CD4-positive, alpha-beta T cell (primary cell): ENCODE measurements at places on chromosomes 3 and 15. TPM values are rescaled to one million over a fixed set of nuclear protein-coding genes. Genes with fewer than 3 reads are reported as not detected.

- H3K27ac ChIP-seq: no peak overlapping the region
- no peak for DNase-seq
- H3K36me3 ChIP-seq: no peaks in the 10 kb centered on the region
Observed at GRCh38 chr3:38264779-38265178, 833 bp upstream of the SLC22A13 start.

Gene PYGO1
- total RNA-seq: not detected

DNA sequence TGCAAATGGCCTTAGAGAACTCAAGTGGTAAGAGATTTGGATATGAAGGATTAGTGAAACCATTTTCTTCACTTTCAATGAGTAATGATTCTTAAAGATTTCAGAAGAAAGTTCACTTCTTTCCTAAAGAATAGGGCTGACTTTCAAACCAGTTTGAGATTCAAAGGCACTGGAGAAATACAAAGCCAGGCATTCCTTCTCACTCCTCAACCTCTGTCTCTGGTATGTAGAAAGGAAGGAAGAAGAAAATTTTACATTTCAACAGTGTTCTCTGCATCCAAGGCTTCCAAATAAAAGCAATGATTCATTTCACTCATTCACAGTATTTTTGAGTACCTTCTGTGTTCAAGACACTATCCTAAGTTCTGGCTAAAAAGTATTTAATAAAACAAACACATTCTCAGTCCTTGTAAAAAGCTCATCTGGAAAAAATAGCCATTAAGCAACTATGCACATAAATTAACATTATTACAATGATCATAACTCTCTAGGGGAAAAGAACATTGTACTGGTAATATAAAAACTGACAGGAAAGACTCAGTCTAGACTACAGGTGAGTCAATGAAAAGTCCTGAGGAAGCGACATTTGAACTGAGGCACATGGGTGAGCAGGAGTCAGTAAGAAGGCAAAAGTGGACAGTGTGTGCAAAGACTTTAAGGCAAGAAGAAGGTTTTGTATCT is 79.5 kb downstream of the IMPG2 start:
- H3K27ac ChIP-seq: no peak overlapping the region
- H3K27me3 ChIP-seq: no peaks in the 10 kb centered on the region
- peaks cover 4% of the 10 kb centered on the region for H3K36me3 ChIP-seq
- H3K4me3 ChIP-seq: no peak overlapping the region
- H3K4me1 ChIP-seq: no peaks in the 10 kb centered on the region

- H3K27me3 ChIP-seq: no peaks in the 10 kb centered on the region
- H3K27ac ChIP-seq: no peak overlapping the region
- H3K36me3 ChIP-seq: peaks cover 2% of the 10 kb centered on the region
Observed at GRCh38 chr3:128390867-128391266, 75.8 kb downstream of the DNAJB8 start.

DNA sequence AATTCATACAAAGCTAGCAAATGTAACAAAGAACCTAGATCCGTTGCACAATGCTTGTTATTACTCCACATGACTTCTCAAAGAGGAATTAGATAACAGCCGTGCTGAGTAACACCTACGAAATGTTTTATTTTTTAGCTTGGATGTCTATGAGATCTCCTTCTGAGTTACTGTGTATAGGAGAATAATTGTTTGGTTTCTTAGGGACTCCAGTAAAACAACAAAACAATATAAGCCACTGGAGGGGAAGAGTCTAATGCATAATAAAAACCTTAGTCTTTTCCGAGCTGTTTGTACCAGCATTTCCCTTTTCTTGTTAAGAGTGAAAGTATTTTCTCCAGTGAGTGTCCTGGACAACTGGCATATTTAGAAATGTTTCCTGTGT is 15.6 kb downstream of the SNAP23 start:
- H3K27ac ChIP-seq: no peak overlapping the region
- no peaks in the 10 kb centered on the region for H3K4me1 ChIP-seq
- H3K4me3 ChIP-seq: no peak overlapping the region
- no peaks in the 10 kb centered on the region for H3K27me3 ChIP-seq
- no peak for DNase-seq
- H3K36me3 ChIP-seq: peaks cover 47% of the 10 kb centered on the region

Gene NAALADL2
- total RNA-seq: 1.2 TPM

DNA sequence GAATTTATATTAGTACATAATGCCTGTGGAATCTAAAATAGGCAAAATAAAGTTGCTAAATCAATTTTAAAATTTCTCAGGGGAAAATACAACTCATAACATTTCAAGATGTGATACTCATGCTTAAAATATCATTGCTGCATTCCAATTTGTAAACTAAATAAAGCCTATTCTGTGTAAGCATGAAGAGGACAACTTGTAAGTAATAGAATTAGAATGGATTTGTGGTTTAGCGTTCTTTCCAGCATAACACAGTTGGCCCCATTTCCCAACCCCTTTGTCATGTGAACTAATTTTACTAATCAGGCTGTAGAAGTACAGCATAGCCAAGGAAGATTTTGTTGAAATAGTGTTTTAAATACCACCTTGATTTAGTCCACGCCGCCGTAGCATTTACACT is 437.2 kb downstream of the SI start:
- H3K27me3 ChIP-seq: no peaks in the 10 kb centered on the region
- DNase-seq: no peak
- no peak overlapping the region for H3K27ac ChIP-seq
- H3K36me3 ChIP-seq: no peaks in the 10 kb centered on the region
- no peak overlapping the region for H3K4me3 ChIP-seq
- no peaks in the 10 kb centered on the region for H3K4me1 ChIP-seq

DNA sequence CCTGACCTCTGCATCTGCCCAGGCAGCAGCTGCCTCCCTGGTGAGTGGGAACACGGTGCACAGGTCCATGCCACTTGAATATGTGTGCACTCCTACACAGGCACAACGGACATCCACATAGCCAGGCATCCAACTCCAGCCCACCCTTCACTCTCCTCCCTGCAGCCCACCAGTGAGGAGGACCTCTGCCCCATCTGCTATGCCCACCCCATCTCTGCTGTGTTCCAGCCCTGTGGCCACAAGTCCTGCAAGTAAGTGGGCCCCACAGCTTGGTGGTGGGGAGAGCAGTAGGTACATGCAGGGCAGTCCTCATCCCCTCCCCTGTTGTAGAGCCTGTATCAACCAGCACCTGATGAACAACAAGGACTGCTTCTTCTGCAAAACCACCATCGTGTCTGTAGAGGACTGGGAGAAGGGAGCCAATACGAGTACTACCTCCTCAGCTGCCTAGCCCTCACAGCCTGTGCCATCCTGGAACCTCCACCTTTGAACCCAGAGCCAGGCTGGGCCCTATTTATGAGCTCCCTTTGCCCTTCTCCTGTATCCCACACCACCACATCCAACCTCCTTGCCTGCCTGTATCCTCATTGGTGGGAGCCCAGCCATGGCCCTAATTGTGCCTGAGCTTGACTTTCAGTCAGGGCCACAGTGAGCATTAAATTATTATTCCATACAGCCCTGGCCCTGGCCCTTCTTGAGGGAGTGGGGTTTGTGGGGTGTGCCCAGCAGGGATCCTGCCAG is 1.5 kb upstream of the AMIGO3 start:
- H3K36me3 ChIP-seq: peaks cover 32% of the 10 kb centered on the region
- H3K27me3 ChIP-seq: no peaks in the 10 kb centered on the region
- no peak overlapping the region for H3K27ac ChIP-seq
- H3K4me1 ChIP-seq: peaks cover 43% of the 10 kb centered on the region
- no peak for DNase-seq
- H3K4me3 ChIP-seq: no peak overlapping the region

DNA sequence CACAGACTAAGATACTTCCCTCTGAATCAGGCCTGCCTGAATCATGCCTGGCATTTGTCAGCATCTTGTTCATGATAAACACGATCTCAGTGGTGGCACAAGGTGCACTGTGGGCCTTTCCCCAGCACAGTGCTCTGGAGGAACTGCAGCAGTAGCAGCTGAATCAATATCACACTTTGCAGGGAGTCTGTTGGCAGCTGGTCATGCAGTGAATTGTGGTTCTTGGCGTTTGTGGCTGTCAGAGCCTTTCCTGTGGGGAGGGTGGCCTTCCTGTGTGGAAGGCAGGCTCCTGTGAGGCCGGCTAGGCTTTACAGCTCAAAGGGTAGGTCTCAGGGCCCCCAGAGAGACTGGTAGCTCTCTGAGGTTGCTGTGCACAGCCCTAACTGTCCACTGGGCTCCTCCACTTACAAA is 54.4 kb upstream of the TLE3 start:
- H3K36me3 ChIP-seq: no peaks in the 10 kb centered on the region
- DNase-seq: no peak
- no peaks in the 10 kb centered on the region for H3K4me1 ChIP-seq
- no peak overlapping the region for H3K4me3 ChIP-seq
- H3K27me3 ChIP-seq: no peaks in the 10 kb centered on the region

DNA sequence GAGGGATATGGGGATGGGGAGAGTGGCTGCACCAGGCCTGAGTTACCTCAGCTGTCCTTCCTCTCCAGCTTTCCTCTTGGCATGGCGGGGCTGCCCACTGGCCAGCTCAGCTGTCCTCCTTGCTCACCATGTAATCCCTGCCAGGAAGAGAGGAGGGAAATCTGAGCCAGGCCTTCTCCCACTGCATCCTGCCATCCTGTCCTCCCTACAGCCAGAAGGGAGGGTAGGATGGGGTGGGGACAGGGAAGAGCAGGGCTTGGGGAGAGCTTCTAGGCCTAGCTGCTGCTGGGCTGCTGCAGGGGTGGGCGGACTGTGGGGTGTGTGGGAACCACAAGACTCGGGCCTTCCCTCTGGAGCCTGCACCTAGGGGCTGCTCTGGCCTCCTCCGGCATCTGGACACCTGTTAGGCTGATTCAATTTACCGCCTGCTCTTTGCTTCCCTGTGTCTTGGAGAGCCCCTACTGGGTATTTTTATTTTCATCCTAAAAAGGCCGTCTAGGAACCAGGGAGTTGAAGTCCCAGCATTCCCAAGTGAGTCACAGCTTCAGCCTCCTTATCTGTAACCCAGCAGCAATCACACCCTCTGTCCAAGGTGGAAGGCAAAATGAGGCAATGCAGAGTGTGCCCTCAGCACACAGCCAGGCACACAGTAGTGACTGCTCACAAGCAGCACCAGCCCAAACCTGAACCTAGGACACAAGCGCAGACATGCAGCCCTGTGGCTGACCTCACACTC is 13.1 kb upstream of the KY start:
- H3K4me3 ChIP-seq: no peak overlapping the region
- no peak for DNase-seq

GRCh38 chr3:68060191-68060590 is 405.8 kb upstream of the SUCLG2 start:
- H3K27ac ChIP-seq: no peak overlapping the region
- no peak overlapping the region for H3K4me3 ChIP-seq
- H3K4me1 ChIP-seq: peaks cover 30% of the 10 kb centered on the region
- no peak for DNase-seq
- H3K27me3 ChIP-seq: no peaks in the 10 kb centered on the region
- no peaks in the 10 kb centered on the region for H3K36me3 ChIP-seq

GRCh38 chr3:77380136-77380535 is 340.2 kb downstream of the ROBO2 start:
- no peak for DNase-seq
- no peak overlapping the region for H3K27ac ChIP-seq
- no peak overlapping the region for H3K4me3 ChIP-seq
- H3K4me1 ChIP-seq: no peaks in the 10 kb centered on the region

- H3K4me3 ChIP-seq: peak within 1 kb of the TSS; percentile 55
- no peak within 1 kb of the TSS for H3K27ac ChIP-seq
- DNase-seq: peak; percentile 63
- no peaks in the 10 kb centered on the region for H3K36me3 ChIP-seq
- H3K27me3 ChIP-seq: no peaks in the 10 kb centered on the region
Observed at GRCh38 chr15:72319985-72320671, at the start of gene CELF6. CELF6 (minus strand) TSS chr15:72320157; CDS start chr15:72319874, 283 bp downstream.

GRCh38 chr15:63440756-63441155 is 59.1 kb upstream of the CA12 start:
- H3K27me3 ChIP-seq: no peaks in the 10 kb centered on the region
- no peak for DNase-seq
- H3K36me3 ChIP-seq: no peaks in the 10 kb centered on the region
- H3K4me3 ChIP-seq: no peak overlapping the region
- no peak overlapping the region for H3K27ac ChIP-seq

Gene LRRIQ4
- total RNA-seq: not detected

GRCh38 chr3:69855436-69856162 is 116.3 kb downstream of the MITF start:
- H3K27ac ChIP-seq: no peak overlapping the region
- H3K4me3 ChIP-seq: no peak overlapping the region
- H3K36me3 ChIP-seq: no peaks in the 10 kb centered on the region

- no peaks in the 10 kb centered on the region for H3K36me3 ChIP-seq
- H3K27me3 ChIP-seq: no peaks in the 10 kb centered on the region
- DNase-seq: no peak
- no peaks in the 10 kb centered on the region for H3K4me1 ChIP-seq
- H3K27ac ChIP-seq: no peak overlapping the region
- no peak overlapping the region for H3K4me3 ChIP-seq
Observed at GRCh38 chr3:67325231-67325630, 327.1 kb downstream of the KBTBD8 start.

Gene SPINK8
- total RNA-seq: not detected

Gene SPTBN5
- total RNA-seq: 2.3 TPM

DNA sequence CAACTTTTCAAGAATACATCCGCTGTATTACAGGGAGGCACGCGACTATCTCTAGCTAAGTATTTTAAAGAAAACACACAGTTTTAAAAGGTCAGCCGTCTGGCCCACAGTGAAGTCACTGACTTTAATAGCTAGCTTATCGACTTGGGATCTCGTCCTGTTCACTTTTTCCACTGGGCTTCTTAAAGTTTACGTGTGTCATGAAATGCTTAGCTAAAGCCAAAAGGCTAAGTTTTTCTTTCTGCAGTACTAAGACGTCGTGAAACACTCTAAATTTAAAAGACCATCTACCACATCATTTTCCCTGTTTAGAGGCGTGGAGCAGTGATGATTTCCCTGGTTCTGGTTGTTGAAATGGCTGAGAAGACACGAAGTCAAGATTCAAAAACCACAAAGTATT is 27.1 kb downstream of the LRIG1 start:
- no peaks in the 10 kb centered on the region for H3K27me3 ChIP-seq
- peaks cover 71% of the 10 kb centered on the region for H3K4me1 ChIP-seq
- no peak for DNase-seq
- no peak overlapping the region for H3K27ac ChIP-seq
- H3K4me3 ChIP-seq: peak overlapping the region; percentile 37
- H3K36me3 ChIP-seq: no peaks in the 10 kb centered on the region

DNA sequence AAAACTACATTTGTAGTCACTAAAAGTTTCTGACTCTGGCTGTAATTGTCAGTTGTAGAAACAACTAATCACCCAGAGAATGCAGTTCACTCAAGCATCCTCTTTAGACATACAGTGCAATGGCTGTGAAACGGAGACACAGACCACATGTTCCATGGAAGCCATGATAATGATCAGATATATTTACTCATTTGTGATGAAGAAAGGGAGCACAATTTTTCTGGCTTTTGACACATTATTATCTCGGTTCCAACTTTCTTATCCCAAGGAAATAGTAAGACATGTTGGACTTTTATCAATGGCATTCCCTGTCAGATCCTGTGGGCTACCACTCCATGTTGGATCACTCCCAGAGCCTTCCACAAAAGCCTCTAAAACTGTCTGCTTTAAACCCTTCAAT is 215.0 kb upstream of the LRIG1 start:
- no peaks in the 10 kb centered on the region for H3K36me3 ChIP-seq
- DNase-seq: no peak
- no peak overlapping the region for H3K27ac ChIP-seq
- H3K4me1 ChIP-seq: no peaks in the 10 kb centered on the region
- H3K4me3 ChIP-seq: no peak overlapping the region
